ENCODE measurements at places on chromosomes 4 and X.

DNA sequence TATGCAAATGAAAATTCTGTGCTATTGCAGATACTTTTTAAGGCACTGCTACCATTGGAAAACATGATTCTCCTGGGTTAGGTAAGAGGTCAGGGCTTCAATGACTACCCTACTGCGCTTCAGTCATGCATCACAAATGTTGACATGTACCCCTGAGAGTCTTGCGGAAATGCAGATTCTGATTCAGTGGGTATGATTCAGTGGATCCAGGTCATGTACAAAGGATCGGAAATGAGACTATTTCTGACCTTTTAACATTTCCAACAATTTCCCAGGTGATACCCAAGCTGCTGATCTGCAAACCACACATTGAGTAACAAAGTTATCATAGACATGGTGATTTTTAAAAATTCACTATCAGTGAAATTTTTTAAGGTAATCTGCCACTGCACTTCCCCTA, 62.6 kb downstream of the DDX53 start:
- DNase-seq, result no peak

DNA sequence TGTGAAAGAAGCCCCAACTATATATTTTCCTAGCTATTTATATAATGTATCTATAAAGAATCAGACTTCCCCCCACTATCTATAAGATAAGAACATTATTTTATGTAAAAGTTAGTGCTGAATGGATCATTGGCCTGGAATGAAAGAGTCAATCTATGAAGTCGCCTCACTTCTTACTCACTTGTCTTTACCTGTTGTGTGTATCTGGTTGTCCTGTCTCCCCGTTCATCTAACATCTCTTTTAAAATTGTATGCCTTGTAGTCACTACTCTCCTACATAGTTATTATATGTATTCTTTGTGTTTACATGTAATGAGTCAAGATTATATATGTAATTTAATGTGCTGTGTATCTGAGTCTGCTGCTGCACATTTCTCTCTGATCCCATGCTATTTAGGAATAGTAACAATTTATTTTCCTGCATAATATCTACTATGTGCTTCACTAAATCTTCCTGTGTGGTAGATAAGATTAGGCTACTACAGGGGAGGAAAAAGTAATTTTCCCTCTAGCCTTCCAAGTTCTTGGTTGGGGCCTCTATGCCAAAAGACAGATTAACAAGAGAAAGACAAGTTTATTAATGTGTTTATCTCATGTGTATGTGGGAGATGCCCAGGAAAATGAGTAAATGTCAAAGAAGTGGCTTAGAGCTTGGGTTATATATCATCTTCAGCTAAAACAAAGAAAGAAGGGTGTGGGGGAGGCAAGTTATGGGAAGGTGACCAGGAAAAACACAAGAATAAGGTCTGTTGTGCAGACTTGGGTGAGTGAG, 77.6 kb upstream of the FRMPD4 start:
- no peak for DNase-seq

DNA sequence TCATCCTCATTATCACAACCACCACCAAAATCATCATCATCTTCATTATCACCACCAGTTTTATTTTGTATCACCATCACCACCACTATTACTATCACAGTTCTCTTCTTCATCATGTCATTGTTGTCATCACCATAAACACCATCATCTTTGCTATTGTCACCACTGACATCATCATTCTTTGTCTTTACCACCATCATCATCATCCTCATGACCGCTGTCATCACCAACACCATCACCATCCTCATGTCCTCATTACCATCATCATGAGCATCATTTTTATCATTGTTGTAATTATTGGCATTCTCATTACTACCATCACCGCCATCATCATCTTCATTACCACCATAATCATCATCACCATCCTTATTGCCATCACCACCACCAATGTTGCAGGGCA, 31.4 kb downstream of the EVC start:
- DNase-seq, result no peak

- DNase-seq, result no peak
Observed at GRCh38 chr4:30073011-30073710, 647.0 kb upstream of the PCDH7 start.

DNA sequence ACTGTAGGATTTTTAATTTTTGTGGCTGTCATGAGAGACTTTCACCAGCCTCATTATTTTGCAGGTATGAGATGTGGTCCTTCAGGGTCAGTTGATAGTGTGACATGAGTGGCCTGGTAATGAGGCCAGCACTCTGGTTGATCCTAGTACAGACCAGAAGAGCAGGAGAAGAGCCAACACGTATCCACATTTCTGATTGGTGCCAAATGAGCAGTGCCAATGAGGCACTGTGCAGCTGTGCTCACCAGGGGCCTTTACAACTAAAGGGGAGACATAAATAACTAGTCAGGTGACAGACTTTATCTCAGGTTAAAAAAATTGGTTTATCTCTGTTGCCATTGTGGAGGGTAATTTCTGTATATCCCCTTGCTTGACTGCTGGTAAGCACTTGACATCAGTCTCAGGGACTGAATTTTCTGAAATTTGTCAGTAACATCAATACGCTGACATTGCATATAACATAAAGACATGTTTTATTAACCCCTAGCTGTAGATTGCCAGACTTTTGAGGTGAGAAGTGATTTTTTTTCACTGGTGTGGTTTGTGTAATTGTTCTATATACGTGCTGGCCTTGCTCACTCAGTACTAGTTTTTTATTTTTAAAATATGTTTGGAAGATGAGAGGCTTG, 101.2 kb downstream of the AFF1 start:
- no peak for DNase-seq

DNA sequence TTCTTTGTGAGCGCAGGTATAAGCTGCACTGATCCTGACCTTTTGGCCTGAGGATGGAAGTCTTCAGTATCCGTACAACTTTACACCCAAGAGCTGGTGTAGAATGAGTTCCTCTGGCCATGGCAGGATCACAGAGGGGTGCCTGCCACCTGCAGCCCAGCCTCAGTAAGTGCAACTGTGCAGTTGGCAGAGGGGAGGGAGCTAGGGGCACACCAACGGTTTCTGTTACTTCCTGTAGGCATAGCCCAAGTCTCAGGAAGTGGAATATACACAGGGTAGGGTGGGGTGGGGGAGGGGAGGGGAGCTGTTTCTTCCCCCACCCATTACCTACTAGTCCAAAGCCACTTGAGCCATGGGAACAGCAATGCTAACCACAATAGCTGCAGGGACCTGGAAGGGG, 85.4 kb upstream of the GBA3 start:
- no peak for DNase-seq

DNA sequence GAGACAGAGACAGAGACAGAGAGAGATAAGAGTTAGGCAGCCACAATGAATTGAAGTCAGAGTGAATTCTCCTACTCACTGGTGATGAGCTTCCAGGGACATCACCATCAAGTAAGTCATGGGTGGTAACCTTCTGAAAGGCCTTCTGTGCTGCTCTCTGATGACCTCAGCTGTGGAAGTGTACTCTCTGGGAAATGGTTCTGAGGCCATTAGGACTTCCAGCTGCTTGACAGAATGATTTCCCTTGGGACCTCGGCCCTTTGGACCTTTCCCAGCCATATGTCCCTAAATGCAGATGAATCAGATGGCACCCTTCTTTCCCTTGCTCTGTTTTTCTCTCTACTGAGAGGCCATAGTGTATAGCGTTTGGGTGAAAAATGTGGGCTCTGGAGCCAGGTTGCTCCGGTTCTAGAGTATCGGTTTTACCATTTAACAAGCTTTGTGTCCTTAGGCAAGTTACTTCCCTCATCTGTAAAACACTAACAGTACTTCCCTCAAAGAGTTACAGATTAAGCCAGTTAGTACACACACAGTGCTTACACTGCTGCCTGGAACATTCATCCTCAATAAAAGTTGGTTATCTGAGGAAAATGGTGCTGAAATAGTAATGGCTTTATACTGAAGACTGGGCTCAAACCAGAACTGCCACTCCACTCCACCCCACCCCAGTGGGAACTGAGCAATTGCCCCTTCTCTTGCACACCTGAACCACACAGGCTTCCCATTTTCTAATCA, 7.6 kb downstream of the SEPTIN11 start:
- no peak for DNase-seq

- no peak for DNase-seq
Observed at GRCh38 chrX:103999234-103999633, 14.3 kb downstream of the H2BW1 start.

DNA sequence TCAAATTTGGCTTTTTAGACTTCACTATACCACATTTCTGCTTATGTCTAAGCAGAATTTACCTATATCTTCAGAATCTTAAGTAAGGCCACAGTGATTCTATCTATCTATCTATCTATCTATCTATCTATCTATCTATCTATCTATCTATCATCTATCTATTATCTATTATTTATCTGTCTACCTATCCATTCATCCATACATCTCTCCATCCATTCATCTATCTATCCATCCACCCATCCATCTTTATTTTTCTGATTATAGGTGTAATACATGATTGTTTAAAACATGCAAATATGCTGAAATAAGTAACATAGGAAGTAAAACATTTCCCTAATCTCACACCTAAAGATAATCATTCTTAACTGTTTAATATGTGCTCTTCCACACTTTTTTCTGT, 18.8 kb downstream of the ADGRG4 start:
- no peak for DNase-seq

DNA sequence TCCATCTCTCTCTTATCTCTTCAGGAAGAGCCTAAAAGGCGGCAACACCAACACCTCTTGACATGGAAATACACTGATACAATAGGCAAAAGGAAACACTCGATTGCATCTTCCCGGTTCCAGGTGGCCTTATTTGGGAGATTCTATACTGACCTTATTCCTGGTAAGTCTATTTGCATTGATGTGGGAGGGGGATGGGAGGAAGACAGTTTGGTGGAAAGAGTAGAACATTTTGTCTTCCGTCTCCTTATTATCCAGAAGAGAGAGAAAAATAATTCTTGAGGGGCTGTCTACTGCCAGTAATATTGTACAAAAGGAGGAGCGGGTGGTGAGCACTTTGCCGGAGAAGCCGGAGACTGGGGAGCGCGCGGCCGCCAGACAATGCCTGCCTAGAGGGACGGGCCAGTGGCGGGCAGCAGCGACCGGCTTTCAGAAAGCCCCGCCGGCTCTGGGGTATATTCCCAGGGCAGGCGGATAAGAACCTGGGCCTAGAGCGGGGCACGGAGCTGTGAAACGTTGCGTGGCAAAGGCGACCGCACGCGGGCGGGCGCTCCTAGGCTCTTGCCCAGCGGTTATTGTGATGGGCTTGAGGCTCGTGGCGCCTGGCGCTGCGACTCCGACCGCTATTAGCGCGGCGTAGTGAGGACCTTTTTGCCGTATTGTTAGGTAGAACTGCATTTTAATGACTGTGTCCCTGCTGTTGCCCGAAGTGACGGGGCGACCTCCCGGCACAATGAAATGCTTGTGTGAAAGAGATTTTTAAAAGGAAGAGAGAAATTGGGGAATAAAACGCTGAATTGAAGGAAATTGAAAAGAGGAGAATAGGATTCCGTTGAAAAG, 518 bp downstream of the PRDM8 start:
- DNase-seq, result peak; percentile 39

- DNase-seq, result peak; percentile 3
Observed at GRCh38 chr4:100348473-100348872, 158.2 kb upstream of the DDIT4L start.

Measured in NK-92 treated with Interleukin-12 subunit alpha and Interleukin-12 subunit beta, amount 100 ng/mL, for 24 hours (cell line).